ENCODE measurements at places on chromosomes 1 and 21. TPM values are rescaled to one million over a fixed set of nuclear protein-coding genes. Genes with fewer than 3 reads are reported as not detected.
A peak's percentile ranks its signal among the peaks of the same experiment; 100 is the strongest.

The FAM163A gene
- 0.27 TPM for total RNA-seq

The SPATA46 gene
- not detected for total RNA-seq

GRCh38 chr1:163570071-163570470, 248.3 kb downstream of the NUF2 start:
- no peak for DNase-seq

DNA sequence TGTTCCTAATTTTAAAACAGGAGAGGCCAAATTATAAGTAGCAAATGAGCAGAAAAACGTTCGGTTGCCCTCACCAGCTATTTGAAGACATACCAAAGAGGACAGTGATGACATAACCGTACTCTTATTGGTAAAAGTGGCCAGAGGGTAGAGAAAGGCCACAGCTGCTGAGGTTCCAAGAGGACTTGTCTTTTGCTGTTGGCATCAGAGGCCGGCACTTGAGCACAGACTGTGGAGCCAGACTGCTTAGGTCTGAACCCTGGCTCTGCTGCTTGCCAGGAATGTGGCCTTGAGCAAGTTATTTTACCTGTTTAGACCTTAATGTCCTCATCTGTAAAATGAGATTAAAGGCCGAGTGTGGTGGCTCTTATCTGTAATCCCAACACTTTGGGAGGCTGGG, 14.9 kb downstream of the ETV3L start:
- no peak for DNase-seq

DNA sequence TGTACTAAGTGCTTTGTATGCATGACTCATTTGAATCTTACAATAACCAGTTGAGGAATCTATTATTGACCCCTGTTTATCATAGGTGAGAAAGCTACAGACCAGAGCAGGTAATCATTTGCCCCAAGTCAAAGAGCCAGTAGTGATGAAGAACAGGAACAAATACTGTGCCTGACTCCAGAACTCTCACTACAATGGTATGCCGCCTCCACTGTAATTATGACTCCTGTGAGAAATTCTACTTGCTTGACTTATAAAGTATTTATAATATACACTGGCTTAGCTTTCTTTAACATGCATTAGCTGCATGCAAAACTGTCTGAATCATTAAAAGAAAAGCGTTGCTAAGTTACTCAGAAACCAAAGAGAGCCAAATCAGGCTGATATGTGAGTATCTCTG, 92.6 kb downstream of the ZNF281 start:
- no peak for DNase-seq

DNA sequence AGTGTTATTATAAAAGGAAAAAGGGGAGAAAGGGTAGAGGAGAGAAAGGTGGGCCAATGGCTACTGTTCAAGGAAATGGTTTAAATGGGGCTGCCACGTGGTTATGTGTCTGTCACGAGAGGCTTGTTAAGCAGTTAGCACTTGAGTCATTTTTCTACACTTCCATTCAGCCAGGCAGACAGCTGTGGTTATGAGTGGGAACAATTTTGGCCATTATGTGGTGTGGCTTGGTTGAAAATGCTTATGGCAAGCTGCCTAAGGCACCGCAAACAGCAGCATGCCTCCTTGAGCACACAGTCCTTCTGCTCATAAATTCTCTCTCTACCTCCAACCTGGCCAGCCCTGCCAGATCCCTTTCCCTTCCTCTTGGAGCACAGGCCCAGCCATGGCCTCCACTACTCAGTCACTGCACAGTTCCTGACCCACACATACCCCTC, 3.2 kb upstream of the SRM start:
- DNase-seq, result no peak

GRCh38 chr1:240501115-240501514, 110.8 kb downstream of the GREM2 start:
- no peak for DNase-seq

- no peak for DNase-seq
These were observed 115.6 kb downstream of the TNFSF18 start for GRCh38 chr1:172935062-172935592.

DNA sequence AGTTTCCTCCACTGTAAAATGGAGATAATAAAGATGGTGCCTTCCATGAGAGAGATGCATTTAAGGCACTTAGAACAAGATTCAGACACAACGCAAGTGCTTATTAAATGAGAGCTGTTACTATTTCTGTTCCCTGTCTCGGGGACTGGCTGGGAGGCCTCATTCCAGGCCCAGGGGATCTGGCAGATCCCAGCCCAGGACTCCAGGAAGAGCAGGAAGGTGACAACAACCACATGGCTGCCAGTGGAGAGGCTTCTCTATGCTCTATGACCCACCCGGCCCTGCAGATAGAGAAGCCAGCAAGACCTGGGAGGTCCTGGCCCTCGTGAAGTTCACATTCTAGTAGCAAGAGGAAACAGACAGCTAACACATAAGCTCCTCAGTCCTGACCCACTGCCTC, 175.5 kb downstream of the ACTL8 start:
- peak; percentile 50 for DNase-seq

Measured in left ventricle myocardium superior (tissue), 1 donor.